Body of pancreas (tissue), 4 donors: ENCODE measurements at places on chromosomes 3 and 15. TPM values are rescaled to one million over a fixed set of nuclear protein-coding genes. Genes with fewer than 3 reads are reported as not detected.

DNA sequence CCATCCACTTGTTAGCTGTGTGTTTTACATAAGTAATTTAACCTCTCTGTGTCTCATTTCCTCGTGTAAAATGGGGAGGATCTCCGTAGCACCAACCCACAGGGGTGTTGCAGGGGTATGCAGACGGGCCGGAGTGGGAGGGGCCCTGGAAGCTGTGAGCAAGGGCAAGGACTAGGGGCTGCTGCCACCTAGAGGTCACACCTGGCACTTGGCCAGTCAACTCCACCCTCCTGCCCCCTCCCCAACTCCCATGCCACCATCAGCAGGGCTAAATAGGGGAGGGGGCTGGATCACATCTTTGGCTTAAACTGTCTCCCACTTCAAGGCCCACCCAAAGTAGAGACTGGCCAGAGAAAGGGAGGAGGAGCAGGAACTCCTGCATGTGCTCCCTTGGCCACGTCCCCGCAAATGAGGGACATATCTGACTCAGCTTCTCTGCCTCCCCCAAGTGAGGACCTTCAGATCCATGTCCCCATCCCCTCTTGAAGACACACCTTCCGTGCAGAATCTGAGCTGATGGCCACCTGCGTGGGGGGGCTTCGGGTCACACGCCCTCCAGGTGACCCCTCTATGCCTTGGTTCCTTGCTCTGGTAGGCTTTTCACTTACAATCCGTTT, 2.6 kb downstream of the CCDC9B start:
- DNase-seq: peak; percentile 84
- H3K27ac ChIP-seq: peak overlapping the region; percentile 87
- H3K4me1 ChIP-seq: peaks cover 76% of the 10 kb centered on the region
- no peak overlapping the region for H3K4me3 ChIP-seq
- H3K27me3 ChIP-seq: no peaks in the 10 kb centered on the region

DNA sequence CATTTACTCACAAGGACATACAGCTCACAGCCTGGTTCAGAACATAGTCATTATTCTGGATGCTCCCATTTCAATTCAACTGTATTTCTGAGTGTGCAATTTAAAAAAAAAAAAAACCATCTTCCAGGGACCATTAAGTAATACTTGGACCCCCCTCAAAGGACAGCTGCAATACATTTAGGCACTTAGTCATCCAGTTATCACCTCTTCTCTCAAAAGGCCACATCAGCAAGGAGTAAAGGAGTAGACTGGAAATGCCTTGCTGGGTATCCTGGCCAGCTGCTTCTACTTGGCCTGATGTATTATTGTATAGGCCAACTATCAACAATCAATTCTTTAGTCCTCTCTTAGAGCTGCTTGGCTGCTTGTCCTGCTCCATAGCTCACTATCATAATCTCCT, 211.4 kb upstream of the SETMAR start:
- DNase-seq: no peak
- H3K4me3 ChIP-seq: no peak overlapping the region
- no peaks in the 10 kb centered on the region for H3K27me3 ChIP-seq

DNA sequence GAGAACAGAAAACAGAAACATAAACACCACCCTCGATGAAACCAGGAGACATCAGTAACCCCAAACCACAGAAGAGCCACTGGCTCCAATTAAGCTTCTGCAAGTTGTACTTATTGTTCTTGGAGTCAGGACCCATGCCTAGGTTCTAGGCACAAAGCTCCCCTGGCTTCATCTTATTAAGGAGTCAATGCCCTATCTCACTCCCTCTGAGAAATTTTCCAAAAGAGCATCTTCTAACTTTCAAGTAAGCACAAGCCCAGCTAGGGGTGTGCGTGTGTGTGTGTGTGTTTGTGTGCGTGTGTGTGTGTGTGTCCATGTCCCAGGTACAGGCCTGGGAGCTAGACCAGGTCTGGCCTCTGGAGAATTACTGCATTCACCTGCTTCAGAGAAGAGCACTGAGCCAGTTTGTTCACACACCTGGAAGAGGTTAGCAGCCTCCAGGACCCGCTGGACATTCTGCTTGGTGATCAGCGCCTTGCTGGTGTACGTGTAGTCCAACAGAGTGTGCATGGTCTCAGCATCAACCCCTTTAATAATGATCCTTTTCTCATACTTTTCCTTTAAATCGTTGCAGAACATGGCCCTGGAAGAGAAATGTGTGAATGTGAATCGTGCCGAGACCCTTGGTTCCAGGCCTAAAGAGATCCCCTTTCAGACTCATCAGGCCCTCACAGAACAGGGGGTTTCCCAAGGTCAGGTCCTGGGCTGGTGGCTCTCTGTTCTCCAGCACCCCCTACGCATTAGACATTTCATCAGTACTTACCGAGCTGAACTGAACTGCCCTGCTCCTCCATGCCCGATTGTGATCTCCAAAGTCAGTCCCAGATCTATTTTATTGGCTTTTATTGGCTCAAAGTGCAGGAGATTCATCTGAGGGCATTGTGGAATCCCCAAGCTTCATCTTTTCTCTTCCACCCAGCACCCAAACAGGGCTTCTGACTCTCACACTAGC, 27.8 kb downstream of the KLHL6 start:
- H3K36me3 ChIP-seq: no peaks in the 10 kb centered on the region
- no peak for DNase-seq
- H3K4me3 ChIP-seq: no peak overlapping the region
- H3K27ac ChIP-seq: no peak overlapping the region
- H3K4me1 ChIP-seq: no peaks in the 10 kb centered on the region

- DNase-seq: no peak
- H3K27ac ChIP-seq: no peak overlapping the region
- H3K27me3 ChIP-seq: no peaks in the 10 kb centered on the region
- no peaks in the 10 kb centered on the region for H3K4me1 ChIP-seq
- no peak overlapping the region for H3K4me3 ChIP-seq
Observed at GRCh38 chr3:107643038-107643883, 120.5 kb downstream of the BBX start.

GRCh38 chr15:32837935-32838334, 120.1 kb downstream of the GREM1 start:
- H3K27ac ChIP-seq: no peak overlapping the region
- no peaks in the 10 kb centered on the region for H3K4me1 ChIP-seq
- H3K27me3 ChIP-seq: no peaks in the 10 kb centered on the region
- no peaks in the 10 kb centered on the region for H3K36me3 ChIP-seq
- no peak overlapping the region for H3K4me3 ChIP-seq
- DNase-seq: no peak

DNA sequence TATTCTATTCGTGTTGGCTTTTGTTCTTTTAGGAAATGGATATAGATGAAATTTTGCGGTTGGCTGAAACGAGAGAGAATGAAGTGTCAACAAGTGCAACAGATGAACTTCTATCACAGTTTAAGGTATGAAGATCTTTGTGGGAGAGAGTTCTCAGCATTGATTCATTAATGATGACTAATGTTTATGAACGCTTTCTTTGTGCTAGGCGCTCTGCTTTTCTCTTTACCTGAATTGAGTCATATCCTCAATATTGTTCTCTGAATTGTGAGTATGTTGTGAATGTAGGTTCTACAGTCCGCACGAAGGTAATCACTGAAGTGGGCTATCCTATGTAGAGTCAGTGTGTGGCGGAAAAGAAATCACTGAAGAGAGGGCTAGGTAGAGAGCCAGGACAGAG, 81.2 kb downstream of the CHD2 start:
- peaks cover 13% of the 10 kb centered on the region for H3K36me3 ChIP-seq
- H3K4me3 ChIP-seq: no peak overlapping the region
- no peaks in the 10 kb centered on the region for H3K27me3 ChIP-seq

- no peak overlapping the region for H3K27ac ChIP-seq
- no peaks in the 10 kb centered on the region for H3K36me3 ChIP-seq
- H3K4me1 ChIP-seq: no peaks in the 10 kb centered on the region
- H3K27me3 ChIP-seq: no peaks in the 10 kb centered on the region
- no peak for DNase-seq
- H3K4me3 ChIP-seq: no peak overlapping the region
Observed at GRCh38 chr3:164408326-164408725, 670.0 kb downstream of the SI start.

DNA sequence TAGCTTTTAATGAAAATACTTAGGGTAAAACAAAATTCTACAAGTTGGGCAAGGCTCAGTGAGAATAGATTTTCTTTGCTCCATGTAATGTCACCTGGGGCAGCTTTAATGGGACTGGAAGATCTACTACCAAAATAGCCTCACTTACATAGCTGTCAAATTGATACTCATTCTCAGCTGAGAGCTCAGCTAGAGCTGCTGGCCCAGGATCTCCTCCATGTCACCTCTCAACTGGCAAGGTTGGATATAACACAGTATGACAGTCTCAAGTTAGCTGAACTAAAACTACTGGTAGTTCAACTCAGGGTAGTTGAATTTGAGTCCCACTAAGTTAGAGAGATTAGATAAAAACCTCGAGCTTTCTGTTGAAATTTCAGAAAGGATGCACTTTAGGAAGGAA, 218.5 kb upstream of the PLSCR5 start:
- no peaks in the 10 kb centered on the region for H3K36me3 ChIP-seq
- no peak overlapping the region for H3K27ac ChIP-seq
- no peak for DNase-seq
- H3K27me3 ChIP-seq: no peaks in the 10 kb centered on the region

- H3K27me3 ChIP-seq: no peaks in the 10 kb centered on the region
- H3K27ac ChIP-seq: no peak overlapping the region
- no peak for DNase-seq
- no peak overlapping the region for H3K4me3 ChIP-seq
- H3K4me1 ChIP-seq: no peaks in the 10 kb centered on the region
Observed at GRCh38 chr3:114974387-114974786, 172.7 kb downstream of the ZBTB20 start.

DNA sequence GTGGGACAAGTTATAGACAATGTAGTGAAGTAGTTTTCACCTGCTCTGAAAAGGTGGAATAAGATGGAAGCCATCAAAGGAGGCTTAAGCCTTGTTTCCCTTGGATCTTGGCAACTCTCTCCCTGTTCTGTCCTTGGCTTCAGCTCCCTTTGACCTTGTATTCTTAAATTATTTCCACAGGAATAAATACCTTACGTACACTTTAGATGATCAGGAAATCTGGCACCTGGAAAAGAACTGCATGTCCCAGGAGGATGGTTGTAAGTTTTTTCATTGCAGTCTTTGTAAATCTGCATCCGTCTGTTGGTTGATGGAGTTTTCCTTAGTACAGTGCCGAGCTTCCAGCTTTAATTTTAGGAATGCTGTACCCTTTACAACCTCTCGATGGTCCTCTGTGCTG, 11.8 kb downstream of the ST6GAL1 start:
- no peaks in the 10 kb centered on the region for H3K27me3 ChIP-seq
- no peak overlapping the region for H3K27ac ChIP-seq
- H3K36me3 ChIP-seq: no peaks in the 10 kb centered on the region
- H3K4me3 ChIP-seq: no peak overlapping the region
- H3K4me1 ChIP-seq: peaks cover 8% of the 10 kb centered on the region
- no peak for DNase-seq

GRCh38 chr3:161395115-161396012, 24.0 kb upstream of the SPTSSB start:
- no peaks in the 10 kb centered on the region for H3K36me3 ChIP-seq
- H3K4me1 ChIP-seq: peaks cover 14% of the 10 kb centered on the region
- no peak for DNase-seq

DNA sequence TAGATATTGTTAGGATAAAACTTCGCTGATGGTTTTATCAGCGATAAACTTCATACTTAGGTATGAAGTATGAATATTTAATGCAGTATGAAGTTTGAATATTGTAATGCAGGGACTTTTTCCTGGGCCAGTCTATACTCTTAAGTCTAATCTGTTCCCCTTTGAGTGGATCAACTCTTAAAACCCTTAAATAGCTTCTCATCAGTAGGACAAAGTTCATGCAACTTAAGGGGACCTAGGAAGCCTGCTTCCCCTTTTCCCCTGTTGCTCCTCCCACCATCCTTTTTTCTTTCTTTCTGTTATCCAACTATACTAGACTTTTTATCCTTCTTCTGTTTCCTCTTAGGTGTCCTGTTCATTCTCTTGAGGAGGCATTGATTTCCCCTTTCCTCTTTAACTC, 78.7 kb downstream of the MITF start:
- no peak overlapping the region for H3K4me3 ChIP-seq
- no peak for DNase-seq

DNA sequence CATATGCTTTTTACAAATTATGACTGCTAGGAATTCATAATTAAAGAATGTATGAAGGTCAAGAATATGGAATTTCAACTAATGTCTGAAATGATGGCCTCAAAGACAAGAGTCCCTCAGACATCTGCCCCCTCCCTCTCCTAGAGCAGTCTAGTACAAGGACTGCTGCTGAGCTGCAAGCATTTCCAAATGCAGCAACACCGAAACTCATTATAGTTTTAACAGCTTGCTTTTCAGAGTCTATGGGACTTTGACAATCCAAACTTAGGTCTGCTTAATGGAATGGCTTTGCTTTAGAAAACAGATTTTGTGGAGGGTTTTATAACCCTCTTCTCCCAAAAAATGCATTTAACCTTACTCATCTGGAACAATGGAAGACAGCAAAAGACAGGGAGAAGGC, 115.4 kb downstream of the WDR76 start:
- H3K36me3 ChIP-seq: no peaks in the 10 kb centered on the region
- no peak overlapping the region for H3K4me3 ChIP-seq
- no peak for DNase-seq

GRCh38 chr3:171516765-171517164, 56.6 kb upstream of the TNIK start:
- DNase-seq: no peak
- H3K4me3 ChIP-seq: no peak overlapping the region
- no peaks in the 10 kb centered on the region for H3K36me3 ChIP-seq
- no peaks in the 10 kb centered on the region for H3K27me3 ChIP-seq

DNA sequence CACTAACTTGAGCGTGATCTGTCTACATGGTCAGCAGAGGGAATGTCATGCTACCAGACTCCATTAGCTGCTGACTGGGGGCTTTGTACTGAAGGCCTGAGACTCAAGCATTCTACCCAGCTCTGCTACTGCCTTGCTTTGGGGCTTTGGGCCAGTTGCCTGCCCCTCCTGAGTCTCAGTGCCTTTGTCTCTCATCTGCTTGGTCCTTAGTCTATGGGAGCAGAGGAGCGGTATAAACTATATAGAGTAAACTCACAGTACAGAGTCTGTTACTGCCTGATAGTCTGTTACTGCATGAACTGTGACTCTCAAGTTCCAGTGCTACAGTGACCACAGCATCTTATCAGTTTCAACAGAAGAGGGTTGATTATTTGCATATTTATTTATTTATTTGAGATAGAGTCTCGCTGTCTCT, 38.5 kb upstream of the C15orf39 start:
- no peaks in the 10 kb centered on the region for H3K36me3 ChIP-seq
- H3K27me3 ChIP-seq: no peaks in the 10 kb centered on the region
- DNase-seq: no peak
- peaks cover 8% of the 10 kb centered on the region for H3K4me1 ChIP-seq
- H3K4me3 ChIP-seq: no peak overlapping the region

DNA sequence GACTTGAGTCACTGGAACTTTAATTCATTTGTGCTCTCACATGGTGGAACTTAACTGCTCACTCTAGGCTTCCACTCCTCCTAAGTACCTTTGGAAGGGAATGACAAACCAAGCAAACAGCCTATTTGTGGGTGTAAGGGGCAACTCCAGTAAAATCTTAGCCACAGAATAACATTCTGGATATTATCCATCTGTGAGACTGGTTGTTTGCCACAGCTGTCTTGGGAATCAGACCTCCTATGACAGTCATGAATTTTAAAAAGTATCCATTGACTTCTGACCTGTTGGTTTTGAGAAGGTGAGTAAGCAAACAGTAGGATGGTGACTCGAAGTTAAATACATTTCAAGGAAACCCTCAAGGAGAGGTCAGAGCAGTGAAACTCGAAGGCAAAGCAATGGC, 147.3 kb upstream of the CDIN1 start:
- H3K27me3 ChIP-seq: no peaks in the 10 kb centered on the region
- DNase-seq: no peak
- H3K4me1 ChIP-seq: no peaks in the 10 kb centered on the region
- no peaks in the 10 kb centered on the region for H3K36me3 ChIP-seq
- no peak overlapping the region for H3K27ac ChIP-seq
- H3K4me3 ChIP-seq: no peak overlapping the region

The GOLGA6L7 gene
- total RNA-seq: not detected

The SLC26A6 gene
- 17.8 TPM for total RNA-seq

The DUOXA2 gene
- total RNA-seq: not detected
